SW480 (cell line): ENCODE measurements at places on chromosomes 7 and 10.

DNA sequence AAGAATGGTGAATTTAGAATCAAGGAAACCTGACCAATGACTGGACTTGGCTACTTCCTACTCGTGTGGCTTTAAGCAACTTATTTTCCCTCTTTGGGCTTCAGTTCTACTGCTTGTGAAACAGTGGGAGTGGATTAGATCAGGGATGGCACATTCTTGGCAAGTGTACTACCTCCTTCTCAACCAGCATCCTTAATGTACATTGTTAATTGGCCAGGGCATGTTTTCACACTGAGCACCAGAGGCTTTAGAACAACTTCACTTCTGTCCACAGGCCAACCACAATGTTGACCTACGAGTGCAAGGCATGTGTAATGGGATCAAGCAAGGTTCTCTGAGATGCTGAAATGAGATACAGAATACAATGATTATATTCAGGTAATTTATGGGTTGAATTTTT is 315.3 kb downstream of the ADRA2A start:
- no peak for DNase-seq

DNA sequence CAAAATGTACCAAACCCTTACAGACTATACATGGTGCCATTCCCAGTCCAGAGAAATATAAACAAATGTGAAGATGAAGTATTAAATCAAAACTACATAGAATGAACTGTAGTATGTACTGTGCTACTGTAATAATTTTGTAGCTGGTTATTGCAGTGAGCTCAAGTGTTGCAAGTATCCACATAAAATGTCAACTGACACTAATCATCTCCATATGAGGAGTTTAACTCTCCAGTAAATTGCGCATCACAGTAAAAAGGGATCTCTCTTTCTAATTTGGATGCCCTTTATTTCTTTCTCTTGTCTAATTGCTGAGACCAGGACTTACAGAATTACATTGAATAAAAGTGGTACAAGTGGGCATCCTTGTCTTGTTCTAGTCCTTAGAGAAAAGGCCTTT is 165.5 kb downstream of the CPED1 start:
- no peak for DNase-seq

DNA sequence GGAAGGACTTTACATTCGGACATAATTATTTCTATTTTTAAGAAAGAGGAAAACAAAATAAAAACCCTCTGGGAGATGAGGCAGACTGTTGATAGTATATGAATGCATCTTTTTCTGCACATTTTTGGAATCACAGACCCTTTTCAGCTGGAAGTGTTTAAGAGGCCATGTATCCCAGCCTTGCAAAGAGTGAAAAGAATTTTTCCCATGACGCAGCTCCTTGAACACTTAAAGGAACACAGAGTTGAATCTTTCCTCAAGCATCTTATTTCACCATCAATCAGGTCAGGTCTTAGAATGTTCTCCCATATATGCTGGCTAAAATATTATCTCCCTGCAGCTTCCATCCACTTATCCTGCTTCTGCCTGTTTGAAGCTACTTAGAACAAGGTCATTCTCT is 45.9 kb upstream of the PAPSS2 start:
- DNase-seq: no peak

DNA sequence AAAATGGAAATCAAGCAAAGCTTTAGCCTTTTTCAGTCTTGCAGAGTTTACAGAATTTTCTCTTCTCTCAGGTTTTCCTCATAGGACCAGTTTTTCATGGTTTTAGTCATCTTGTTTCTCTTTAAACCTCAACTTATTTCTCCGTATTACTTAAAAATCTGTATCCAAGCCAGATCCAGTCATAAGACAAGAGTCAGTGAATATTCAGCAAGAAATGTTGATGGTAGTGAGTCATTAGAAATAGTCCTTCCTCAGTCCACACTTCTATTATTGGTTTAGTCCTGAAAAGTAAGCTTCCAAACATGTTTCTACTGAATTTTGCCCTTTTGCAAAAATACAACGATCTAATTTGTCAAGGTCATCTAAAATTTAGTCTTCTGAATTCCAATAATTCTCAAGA is 107.0 kb downstream of the VIM start:
- no peak for DNase-seq

DNA sequence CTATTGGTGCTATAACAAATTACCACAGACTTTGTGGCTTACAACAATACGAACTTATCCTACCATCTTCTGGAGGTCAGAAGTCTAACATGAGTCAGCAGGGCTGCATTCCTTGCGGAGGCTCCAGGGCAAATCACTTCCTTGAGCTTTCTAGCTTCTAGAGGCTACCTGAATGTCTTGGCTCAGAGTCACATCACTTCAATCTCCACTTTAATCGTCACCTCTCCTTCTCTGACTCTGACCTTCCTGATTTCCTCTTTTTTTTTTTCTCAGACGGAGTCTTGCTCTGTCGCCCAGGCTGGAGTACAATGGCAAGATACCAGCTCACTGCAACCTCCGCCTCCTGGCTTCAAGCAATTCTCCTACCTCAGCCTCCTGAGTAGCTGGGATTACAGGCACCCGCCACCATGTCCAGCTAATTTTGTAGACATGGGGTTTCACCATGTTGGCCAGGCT is 44.6 kb upstream of the ANAPC16 start:
- peak; percentile 26 for DNase-seq

DNA sequence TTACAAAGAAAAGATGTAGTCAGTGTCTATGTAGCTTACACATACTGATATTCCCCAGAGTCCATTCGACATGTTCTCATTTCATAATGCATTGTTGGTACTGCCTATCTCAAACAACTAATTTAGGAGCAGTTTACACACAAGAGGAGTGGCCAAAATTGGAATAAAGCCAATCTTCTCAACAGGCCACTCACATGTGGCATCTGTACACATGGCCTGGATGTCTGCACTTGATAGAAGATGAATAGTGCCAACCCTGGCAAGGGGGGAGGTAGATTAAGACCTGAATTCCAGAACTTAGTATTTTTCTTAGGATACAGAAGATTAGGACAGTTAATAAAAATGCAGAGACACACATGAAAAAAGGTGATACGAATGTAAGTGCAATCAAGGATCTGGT is 125.3 kb upstream of the STARD3NL start:
- DNase-seq: no peak

- DNase-seq: no peak
Observed at GRCh38 chr10:21964983-21965665, 38.4 kb downstream of the DNAJC1 start.

DNA sequence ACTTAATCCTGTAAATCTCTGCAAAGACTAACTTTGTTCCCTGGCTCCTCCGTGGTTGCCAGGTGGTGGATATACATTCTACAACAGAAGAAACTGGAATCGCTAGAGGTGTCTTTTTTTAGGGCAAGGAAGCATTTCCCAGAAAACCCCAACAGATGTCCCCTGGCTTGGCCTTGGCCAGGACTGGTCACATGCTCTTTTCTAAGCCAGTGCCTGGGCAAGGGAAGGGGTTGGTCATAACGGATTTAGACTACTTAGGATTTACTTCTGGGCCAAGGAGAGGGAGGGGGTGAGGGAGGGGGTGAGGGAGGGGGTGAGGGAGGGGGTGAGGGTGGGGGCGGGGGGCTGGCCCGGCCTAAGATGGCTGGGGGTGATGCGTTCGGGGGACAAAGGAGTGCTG is 105.7 kb downstream of the SNX10 start:
- no peak for DNase-seq

DNA sequence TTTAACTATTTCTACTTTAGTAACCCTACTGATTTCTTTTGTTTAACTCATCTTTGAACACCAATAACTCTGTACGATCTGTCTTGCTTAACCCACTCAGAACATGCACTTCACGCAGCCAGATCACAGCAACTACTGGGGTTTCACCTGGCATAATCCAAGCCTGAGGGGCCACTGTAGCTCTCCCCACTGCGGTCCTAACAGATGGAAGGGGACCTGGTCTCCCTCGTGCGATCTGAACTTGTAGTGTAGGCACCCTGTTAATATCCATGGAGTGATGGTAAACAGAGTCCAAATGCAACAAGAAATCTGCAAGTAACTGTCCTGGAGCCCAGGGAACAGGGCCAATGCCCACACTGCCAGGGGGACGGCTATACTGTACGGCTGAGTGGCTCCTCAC is 45.5 kb downstream of the INSIG1 start:
- DNase-seq: no peak

GRCh38 chr10:133110133-133110532 is 22.4 kb downstream of the ADGRA1 start:
- peak; percentile 79 for DNase-seq

DNA sequence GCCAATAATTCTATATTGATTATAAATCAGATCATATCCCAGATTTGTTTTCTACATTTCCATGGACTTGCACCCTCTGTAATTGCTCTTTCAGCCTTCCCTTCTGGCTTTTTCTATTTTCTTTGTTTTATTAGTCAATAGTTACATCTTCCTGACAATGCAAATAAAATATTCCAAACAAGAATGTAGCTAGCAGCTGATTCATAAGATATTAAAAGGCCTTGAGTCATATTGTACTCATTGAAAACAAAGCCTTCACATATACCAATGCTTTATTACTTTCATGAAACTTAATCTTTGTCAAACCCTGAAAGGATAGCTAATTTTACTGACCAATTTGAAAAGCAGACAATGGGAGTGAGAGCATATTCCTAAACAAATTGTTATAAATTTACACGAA is 10.7 kb upstream of the SFMBT2 start:
- DNase-seq: no peak

- no peak for DNase-seq
Observed at GRCh38 chr10:57898231-57898630, 369.5 kb downstream of the IPMK start.

DNA sequence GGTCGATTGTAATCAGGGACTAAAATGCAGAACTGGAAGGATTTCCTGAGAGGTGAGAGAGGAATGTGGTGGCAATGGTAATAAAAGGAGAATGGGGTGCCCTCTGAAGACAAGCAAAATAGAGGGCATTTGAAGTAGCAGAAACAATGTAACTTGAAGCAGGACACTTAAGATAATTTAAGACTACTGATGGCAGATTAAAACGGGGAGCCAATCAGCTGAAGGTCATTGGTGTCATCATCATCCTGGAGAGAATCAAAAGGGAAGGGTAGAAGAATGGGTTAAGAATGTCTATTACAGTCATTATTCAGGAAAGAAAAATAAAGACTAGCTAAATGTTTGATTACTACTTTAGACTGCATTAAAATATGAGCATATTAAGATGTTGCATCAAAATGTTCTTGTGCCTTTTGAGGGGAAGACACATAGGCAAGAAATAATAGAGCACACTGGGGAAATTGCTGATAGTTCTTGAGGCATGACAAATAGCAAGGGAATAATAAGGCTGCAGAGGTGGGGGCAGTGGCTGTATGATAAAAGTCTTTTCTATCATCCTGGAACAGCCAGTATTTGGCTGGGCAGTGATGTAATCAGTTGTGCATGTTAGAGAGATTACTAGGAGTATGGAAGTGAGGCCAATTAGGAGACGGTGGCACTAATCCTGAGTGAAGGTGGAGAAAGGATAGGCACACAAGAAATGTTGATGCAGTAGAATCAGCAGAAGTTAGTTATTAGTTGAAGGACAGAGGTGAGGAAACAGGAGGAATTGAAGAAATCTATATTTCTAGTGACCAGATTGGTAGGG is 60.2 kb downstream of the CCDC71L start:
- DNase-seq: no peak

DNA sequence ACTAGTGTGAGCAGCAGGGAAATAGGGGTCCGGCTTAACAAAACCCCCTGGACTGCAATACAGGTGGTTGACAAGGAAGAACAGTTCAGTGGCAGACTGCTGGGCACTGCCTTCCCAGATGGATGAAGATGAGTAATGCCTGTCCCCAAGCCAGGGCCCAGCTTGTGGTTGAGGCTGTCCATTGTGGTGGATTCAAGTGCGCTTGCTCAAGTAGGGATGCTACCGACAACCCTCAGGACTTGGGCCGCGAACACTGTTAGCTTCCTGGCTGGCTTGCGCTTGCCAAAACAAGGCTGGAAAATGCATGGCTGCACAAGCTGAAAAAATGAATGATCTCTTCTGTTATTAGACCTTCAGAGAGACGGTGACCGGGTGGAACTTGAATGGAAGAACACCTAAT is 116.1 kb upstream of the ACBD5 start:
- DNase-seq: no peak

DNA sequence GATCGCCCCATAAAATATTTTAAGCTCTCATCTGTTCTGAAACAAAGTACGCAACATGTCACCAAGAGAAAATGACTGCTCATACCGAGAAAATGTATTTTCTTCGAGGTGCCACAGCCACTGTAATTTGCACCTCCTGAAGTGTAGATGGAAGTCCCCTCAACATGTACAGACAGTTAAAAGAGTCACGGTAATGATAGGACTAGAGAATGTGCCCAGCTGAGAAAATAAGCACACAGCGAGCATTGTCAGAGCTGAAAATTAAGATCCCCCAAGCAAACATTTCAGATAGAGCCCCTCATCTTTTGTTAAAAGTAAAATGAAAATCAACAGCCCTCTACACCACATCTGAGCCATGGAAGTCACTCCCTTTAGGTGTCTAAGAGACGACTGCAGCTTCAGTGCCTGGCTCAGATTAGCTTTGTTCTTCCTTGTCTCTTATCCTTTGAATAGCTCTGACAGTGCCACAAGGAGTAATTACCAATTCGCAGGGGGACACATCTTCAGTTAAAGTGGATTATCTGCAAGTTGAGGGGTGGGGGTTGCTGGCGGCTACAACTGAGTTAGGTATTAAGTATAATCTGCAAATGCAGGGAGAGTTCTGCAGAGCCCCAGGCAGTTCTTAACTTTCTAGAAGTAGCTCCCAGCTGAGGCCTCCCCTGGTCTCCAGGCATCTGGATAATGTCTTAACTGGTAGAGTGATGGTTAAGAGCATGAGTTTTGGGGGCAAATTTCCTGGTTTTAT is 222.7 kb upstream of the C7orf33 start:
- no peak for DNase-seq

DNA sequence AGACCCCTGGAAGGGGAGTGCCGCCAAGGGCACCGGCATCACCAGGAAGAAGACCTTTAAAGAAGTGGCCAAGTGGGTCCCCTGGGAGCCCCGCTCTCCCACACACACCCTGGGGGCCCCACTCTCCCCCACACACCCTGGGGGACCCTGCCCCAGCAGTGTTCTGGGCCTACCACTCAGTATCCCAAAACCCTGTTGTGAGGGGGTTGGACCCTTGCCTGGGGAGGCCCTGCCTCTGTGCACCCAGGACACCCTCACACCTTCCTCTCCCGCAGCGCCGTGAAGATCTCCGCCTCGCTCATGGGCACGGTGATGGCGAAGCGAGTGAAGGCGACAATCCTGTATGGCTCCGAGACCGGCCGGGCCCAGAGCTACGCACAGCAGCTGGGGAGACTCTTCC is 10.7 kb downstream of the NOS3 start:
- no peak for DNase-seq

DNA sequence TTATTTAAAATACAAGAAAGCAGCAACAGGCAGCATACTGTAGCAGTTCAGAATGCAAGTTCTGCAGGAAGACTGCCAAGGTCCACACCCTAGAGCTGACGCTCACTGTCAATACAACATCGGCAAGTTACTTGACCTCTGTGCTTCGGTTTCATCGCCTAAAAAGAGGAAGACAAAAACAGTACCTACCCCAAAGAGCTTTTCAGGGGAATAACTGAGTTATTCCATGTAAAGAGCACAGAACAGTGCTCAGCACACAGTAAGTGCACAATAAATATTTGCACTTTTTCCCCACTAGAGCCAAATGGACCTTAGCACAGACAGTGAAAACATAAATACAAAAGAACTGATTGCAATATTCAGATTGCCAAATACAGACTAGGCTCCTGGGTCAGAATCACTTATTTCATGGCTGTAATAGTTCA is 88.6 kb downstream of the USP6NL start:
- DNase-seq: no peak

GRCh38 chr10:60606343-60607080 is 171.8 kb upstream of the CDK1 start:
- DNase-seq: no peak
